ENCODE measurements at places on chromosomes 3 and 15.

- DNase-seq, result no peak
Observed at GRCh38 chr3:47421741-47422649, 41.2 kb downstream of the PTPN23 start.

GRCh38 chr3:194632809-194633348 is 340 bp downstream of the TMEM44 start:
- DNase-seq, result no peak

DNA sequence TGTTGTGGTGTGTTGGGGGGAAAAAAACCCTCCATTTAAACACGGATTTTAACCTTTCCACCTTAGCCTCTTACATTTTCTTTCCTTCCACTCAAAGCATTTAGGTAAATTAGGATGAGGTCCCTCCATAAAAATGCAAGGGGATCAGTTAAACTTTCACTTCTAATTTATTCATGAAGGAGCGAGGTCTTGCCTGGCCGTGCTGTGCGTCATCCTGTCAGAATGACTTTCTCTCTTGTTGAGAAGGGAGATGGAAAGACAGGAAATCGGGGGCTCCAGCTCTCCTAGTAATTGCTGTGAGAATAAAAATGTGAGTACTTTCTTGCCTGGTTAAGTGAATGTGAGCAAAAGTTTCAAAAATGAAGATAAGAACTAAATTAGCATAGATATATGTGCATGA is 962.3 kb upstream of the NR2F2 start:
- no peak for DNase-seq

- no peak for DNase-seq
Observed at GRCh38 chr15:39942753-39943150, 8.8 kb downstream of the EIF2AK4 start.

Measured in CD4-positive, alpha-beta T cell treated with Interleukin-6 for 4 hours (primary cell).